ENCODE measurements at places on chromosomes 12 and 14.

- no peak for DNase-seq
These were observed 262.8 kb downstream of the SLC16A7 start for GRCh38 chr12:59858508-59859170.

DNA sequence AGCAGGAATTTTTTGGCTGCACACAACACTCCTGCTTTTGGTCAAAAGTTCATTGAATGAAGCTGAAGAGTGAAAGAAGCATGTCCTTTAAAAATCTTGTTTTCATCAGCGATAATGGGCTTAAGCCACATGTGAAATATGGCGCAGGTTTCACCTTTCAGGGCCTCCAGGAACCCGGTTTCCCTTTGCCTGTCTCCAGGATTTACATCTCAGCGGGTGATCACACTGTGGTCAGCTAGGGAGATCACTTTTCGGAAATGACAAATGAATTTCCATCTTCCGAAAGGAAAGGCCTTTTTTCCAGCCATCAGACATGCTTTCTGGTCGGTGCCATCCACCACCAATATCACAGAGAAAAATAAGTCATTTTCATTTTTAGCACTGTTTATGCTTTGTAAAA, 727.1 kb upstream of the TBX3 start:
- DNase-seq, result no peak

GRCh38 chr12:2648406-2648805, 146.4 kb upstream of the FKBP4 start:
- DNase-seq, result no peak

GRCh38 chr14:96911499-96912149, 114.4 kb downstream of the VRK1 start:
- no peak for DNase-seq

- no peak for DNase-seq
These were observed 201.0 kb upstream of the GZMB start for GRCh38 chr14:24834956-24835355.

- no peak for DNase-seq
These were observed 172.3 kb upstream of the ATXN7L3B start for GRCh38 chr12:74365178-74365964.

DNA sequence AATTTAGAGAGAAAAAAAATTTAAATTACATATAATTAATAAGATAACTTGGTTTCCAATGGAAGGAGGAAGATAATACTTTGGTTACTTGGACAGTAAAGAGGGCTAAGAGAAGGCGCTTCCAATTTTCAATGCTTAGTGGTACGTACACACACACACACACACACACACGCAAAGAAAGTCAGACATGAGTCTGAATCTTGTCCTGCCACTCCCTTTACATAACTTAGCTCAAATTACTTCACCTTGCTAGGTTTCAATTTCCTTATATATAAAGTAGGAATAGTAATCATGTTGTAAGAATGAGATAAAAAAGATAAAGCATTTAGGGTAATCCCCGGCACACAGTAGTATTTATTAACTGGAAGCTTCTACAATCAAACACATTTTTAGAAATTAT, 39.7 kb upstream of the VCPKMT start:
- no peak for DNase-seq
